ENCODE measurements at places on chromosomes 4 and X.

- no peak for DNase-seq
These were observed 158.0 kb downstream of the CBLL2 start for GRCh38 chrX:22430701-22431100.

DNA sequence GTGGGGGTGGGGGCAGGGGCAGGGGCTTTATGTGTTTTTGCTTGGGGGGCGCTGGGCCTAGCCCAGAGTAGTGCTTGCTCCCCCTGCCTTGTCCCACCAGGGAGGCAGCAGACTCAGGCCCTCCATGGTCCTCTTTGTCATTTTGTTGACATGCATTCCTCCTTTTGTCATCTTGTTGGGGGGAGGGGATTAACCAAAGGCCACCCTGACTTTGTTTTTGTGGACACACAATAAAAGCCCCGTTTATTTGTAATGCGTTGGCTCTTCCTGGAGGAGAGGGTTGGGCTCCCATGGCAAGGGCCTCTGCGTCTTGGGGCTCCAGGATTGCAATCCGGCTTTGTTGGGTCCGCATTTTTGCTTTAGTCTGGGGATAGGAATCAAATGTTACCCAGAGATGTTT, 2.2 kb downstream of the EMD start:
- DNase-seq = no peak

- DNase-seq = no peak
These were observed 87.2 kb upstream of the PITX2 start for GRCh38 chr4:110710070-110710469.

- DNase-seq = no peak
These were observed 179.0 kb upstream of the FGF13 start for GRCh38 chrX:138890491-138890890.

DNA sequence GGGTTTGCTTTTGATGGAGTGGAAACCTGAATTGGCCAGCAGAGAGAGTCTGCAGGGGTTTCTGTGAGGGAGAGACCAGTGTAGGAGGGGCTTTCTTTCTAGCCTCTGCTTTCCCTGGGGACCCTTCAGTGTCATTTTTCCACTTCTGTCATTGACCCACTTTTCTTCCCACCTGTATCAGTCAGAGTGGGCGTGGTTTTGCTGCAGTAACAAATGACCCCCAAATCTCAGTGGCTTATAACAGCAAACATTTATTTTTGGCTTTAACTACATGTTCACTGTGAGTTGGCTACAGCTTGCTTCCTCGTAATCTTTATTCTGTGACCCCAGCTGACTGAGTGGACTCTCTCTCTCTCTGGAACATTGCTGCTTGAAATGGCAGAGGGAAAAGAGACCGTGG, 25.6 kb upstream of the PTTG2 start:
- DNase-seq = no peak

GRCh38 chr4:25007598-25007997, 23.1 kb downstream of the LGI2 start:
- no peak for DNase-seq

DNA sequence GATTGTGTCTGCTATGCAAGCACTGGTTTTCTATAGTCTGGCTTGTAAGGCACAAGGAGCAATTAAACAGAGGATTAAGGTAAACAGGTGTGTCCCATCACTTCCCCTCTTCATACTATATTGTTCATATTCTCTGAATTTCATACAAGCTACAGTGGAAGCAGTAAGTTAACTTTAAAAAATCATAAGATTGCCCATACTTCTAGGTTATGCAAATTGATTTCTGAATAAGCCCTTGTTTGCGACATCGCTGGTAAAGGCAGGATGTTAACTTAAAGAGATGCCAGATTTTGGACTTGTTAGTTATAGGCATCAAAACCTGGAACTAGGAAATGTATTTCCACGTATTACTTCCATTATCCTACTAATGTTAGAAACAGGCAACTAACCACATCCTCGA, 1.0 kb upstream of the TMEM131L start:
- DNase-seq = no peak

GRCh38 chrX:101219116-101219863, at the start of gene DRP2:
TSS of gene DRP2 (plus strand) at chrX:101219786. CDS start at chrX:101231648, 11,862 bp downstream.
- DNase-seq = no peak

DNA sequence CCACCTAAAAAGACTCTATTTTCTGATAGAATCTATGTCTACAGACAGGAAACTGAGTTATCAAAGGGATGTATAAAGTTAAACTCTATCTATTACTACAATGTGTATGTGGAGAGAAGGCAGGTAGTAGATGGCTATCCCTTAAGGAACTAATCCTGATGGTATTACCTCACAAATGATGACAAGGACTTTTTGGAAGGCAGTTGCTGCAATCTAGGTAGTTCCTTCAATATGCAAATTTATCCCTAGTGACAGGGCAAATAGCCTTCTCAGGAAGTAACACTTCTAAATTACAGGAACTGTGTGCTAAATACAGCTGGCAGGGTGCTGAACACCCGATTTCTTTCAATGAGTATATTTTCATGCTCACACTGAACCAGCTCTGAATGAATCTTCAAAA, 177.4 kb downstream of the COL25A1 start:
- DNase-seq = no peak

- DNase-seq = no peak
These were observed 9.0 kb upstream of the YIPF7 start for GRCh38 chr4:44660396-44660795.

- no peak for DNase-seq
These were observed 98.8 kb downstream of the SOWAHB start for GRCh38 chr4:76799140-76799539.

DNA sequence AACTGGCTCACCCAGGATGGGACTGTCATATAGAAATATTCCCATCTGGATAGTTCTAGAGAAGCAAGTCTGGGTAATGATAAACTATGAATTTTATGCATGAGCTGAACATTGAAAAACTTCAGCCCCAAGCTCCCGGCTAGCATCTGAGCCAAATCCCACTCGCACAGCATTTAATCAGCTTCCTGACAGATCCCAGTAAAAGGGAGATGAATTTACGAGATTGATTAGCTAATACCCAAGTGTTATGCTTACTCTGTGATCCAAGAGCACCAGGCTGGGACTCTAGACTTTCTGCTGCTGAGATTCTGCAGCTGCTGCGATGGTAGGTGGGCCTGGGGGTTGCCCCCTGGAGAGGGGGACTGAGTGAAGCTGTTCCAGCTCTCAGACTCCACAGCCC, 28.0 kb downstream of the FRMPD3 start:
- no peak for DNase-seq

DNA sequence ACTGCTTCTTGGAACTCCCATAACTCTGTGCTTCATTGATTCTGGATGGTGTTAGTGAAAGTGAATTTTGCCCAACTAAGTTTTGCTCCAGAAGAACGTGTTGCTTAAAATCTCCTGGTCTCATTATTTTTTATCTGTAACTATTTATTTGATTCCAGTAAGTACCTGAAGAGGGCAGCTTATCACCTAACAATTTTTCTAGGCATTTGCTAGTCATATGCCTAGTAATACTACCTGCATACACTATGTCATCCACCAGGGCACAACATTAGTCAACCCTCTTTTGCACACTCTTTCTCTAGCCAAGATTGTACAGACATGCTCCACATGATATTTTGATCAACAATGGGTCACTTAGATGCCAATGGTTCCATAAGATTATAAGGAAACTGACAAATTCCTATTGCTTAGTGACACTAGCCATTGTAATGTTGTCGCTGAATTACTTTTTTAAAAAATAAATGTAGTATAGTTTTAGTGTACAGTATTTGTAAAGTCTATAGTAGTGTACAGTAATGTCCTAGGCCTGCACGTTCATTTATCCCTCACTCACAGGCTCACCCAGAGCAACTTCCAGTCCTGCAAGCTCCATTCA, 499.9 kb upstream of the AADAT start:
- no peak for DNase-seq

- DNase-seq = no peak
These were observed 14.2 kb upstream of the ADRA2C start for GRCh38 chr4:3752022-3752421.

- no peak for DNase-seq
These were observed 304.6 kb downstream of the SPRY1 start for GRCh38 chr4:123701131-123701575.

Data from SHP77 (cell line).